Stimulated activated CD4-positive, alpha-beta T cell treated with anti-CD3 and anti-CD28 coated beads, Interleukin-15, amount 100 ng/mL, for 1 hour (primary cell): ENCODE measurements at places on chromosomes 4 and X.

- DNase-seq: no peak
Measured at GRCh38 chr4:127558489-127559407, 74.0 kb upstream of the INTU start.

DNA sequence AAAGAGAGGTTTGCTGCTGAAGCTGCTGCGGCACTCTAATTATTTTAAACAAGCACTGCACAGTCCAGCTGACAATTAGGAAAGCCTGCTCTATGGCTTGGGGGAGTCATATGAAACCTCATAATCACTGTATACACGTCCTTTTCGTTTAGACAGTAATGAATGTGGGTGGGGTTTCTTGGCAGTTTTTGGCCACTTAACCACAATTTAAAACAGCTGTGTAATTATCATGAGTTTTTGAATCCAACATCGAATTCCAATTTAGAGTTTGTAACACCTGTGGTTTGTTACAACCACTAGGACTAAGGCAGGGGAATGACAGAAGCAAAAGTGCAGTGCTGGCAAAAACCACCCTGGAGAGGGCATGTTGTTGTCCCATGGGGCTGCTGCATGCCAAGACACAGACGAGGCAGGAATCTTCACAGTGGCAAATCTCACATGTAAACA is 99.5 kb downstream of the CXXC4 start:
- no peak for DNase-seq

DNA sequence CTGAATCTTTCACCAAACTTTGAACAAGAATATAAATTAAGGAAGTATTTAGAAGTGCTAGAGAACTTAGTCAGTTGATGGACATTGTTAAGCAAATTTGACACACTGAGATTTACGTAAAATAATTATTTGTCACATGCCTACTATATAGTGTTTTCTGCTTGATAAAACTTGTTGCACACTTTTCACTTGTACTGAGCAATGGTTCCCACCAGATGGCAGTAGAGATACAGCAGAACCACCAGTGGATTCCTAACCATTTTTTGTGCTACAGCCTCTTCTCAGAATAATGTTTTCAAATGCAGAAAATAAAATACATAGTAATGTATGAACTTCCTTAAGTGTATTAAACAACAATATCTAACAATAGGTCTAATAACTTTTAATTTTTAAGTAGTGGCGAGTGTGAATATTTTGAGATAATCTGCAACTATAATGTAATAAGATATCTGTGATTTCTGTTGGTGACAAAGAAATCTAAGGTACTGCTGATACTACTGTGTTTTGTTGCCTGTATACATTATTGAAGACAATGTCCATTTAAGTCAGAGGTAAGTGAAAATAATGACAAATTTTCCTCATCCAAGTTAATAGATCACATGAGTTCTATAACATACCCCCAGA is 81.2 kb downstream of the APOOL start:
- no peak for DNase-seq

DNA sequence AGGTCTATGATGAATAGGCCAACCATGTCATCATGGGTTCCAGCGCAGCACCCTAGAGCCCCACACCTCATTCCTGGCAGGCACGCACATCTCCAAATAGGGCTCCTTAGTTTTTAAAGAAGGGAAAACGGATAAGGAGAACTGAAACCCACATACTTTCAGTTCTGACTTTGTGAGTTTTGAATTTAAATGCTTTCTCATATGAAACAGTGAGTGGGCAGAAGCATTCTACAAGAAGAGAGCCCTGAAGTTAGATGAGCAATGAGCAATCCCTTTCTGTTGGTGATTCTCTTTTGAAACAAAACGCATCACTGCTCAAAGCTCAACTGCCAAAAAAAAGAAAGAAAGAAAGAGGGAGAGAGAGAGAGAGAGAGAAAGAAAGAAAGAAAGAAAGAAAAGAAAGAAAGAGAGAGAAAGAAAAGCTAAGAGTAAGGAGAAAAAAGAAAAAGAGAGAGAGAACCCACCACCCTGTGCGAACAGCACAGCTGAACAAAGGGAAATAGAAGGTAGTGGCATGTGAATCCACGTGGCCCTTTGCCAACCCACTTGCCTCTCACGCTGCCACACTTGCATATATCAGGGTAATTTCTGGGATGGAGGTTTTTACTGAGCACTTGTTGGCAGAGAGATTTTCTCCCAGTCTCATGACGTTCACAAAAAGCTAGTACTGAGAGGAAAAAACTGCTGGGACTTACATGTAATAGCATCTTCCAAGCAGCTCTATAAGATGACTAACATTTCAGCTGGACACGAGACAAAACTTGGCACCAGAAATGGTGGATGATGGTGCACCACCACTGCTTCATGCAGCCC is 31.0 kb downstream of the TMSB4X start:
- DNase-seq: no peak

DNA sequence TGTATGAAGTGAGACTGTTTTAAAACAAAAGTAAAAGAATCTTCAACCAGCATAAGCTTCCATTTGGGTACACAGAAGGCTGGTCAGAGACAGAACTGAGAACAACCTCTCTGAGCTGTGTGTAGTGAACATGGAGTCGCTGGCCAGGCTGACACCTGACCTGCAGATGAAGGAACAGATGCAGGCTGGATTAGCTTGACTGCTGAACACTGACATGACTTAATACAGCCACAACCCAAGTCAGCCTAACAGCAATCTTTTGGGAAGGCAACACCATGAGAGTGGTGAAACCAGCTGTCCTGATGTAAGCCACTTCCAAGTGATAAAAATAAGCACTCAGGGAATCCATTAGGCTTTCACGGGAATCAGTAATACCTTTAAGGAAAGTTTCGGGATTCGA is 10.1 kb downstream of the SCARB2 start:
- DNase-seq: no peak

GRCh38 chr4:128636906-128637305 is 172.6 kb upstream of the JADE1 start:
- no peak for DNase-seq

GRCh38 chr4:138348055-138348454 is 105.9 kb upstream of the SLC7A11 start:
- DNase-seq: no peak

- DNase-seq: no peak
Measured at GRCh38 chr4:188485906-188486305, 346.7 kb downstream of the TRIML1 start.

DNA sequence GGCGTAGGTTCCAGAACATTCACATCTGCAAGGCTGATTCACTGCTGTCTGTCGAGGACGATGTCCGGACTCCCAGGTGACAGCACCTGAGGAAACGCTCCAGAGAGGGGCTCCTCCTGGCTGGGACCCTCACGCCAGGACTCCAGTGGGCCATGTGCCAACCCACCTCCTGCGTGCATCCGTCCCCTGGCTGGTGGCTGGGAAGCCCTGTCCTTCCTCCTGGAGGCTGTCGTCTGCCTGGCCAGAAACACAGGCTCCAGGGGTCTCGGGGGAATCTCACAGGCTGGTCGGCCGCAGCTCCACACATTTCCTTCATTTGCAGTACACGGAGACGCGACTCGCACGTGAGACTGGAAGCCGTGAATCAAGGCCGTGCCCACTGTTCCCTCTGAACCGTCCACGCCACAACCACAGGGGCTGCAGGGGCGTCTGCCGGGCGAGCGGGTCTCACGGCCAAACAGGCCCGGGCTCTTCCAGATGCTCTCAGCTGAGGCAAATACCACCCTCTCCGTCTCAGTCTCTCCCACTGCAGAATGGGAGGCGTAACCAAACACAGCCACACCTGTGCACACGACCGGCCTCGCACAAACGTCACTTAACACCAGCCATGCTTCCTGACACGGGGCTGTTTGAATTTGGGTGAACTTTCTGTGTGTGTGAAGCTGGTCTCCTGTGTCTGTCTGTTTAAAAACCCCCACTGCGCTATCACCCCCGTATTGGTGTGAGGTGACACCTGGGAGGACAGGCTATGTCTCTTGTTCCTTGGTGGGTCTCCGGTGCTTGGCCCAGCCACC is 38.7 kb upstream of the MXD4 start:
- DNase-seq: no peak

DNA sequence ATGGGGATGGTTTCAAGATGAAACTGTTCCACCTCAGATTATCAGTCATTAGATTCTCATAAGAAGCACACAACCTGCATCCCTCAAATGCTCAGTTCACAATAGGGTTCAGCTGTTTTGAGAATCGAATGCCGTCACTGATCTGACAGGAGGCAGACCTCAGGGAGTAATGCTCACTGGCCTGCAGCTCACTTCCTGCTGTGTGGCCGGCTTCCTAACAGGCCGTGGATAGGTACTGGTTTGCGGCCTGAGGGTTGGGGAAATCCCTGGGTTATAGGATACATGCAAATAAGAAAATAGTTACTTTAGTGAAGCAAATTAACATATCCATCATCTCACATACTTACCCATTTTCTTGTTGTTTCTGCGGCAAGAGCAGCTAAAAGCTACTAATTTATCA is 160.4 kb downstream of the MAD2L1 start:
- no peak for DNase-seq

- DNase-seq: no peak
Measured at GRCh38 chrX:45775468-45775867, 574.8 kb upstream of the DIPK2B start.

- no peak for DNase-seq
Measured at GRCh38 chr4:146368209-146368608, 153.5 kb downstream of the SLC10A7 start.

GRCh38 chrX:19683817-19684216 is 168.5 kb upstream of the MAP3K15 start:
- no peak for DNase-seq

DNA sequence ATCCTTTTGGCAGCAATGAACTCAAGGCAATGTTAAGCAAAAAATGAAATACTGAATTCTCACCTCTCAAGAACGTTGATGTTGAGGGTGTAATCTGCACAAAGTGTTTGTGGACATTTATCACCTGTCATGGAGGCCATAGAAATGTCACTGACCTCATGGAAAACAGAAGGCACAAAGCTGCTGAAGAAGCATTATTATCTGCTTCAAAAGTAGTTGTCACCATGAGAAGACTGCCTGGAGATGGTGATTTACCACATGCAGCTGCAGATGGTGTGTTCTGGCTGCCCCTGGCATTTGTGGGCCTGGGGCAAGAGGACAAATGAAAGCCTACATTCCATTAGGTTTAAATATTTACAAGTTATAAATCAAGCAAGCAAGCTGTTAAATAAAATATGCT is 116.8 kb upstream of the RPS6KA3 start:
- DNase-seq: no peak

DNA sequence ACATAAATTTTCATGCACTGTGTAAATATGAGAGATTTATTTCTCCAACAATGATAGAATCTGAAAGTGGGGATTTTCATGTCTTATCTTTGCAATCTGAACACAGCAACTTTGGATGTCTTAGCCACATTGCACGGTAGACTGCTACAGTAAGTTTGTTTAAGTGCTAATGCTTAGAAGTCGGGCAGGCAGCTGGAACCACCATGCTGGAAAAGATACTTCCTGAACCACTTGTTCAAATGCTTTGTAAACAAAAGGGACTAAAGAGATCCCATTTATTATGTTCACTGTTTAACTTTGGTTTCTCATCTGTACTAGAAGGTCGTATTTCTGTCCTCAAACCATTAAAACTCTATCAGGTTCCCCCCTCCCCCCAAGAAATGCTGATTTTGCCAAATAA is 555.9 kb upstream of the DIPK2B start:
- no peak for DNase-seq

DNA sequence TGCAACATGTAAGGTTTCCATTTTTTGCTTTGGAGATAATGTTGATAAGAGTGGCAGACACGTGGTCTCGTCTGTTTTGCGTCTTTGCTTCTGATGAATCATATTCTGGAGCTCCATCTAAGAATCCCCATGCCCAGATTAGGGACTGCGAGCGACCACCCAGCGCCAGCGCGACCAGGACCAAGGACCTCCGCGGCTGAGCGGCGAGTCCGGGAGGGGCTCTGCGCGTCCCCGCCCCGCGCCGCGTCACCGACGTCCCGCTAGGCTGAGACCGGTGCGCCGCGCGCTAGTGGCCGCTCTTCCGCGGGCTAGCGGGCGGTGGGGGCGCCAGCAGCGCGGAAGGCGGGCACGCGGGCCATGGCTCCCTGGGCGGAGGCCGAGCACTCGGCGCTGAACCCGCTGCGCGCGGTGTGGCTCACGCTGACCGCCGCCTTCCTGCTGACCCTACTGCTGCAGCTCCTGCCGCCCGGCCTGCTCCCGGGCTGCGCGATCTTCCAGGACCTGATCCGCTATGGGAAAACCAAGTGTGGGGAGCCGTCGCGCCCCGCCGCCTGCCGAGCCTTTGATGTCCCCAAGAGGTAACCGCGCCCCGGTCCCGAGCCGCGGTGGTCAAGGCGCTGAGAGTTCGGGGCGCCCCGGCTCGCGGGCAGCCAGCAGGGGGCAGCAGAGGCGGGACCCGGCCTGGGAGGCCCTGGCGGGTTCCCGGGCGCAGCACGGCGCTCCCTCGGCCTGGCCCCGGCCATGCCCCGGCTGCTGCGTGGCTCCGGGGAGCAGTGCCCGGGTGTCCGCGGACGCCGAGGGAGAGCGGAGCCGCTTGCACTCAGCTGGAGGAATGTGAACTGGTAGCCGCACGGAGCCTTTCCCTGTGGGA is at the start of gene SRD5A3:
TSS of gene SRD5A3 (plus strand) at position 263 of the 871 bp plus-strand sequence. CDS start at position 358, 95 bp downstream.
- DNase-seq: peak; percentile 82

DNA sequence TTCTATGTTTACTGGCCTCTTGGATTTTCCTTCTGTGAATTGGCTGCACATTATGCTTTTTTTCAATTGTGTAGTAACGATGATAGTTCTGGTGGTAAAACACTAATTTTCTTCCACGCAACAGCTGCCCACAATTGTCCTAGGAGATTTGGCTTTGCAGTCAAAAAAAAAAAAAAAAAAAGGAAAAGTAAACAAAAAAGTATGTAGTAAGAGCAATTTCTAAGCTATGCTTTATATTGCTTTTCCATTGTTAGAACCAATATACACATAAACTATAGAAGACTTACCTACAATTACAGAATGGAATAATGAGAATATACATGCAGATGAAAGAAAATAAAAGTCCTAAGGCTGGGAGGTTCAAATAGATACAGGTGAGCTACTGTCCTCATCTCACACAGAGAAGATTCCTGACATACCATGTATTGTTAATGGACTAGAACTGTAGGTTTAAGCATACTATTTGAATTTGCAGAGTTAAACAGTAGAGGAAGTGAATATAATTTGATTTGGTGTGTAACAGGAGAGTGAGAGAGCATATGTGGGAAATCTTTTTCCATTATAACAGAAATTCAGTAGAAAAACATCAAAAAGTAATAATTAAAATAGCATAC is 976.2 kb downstream of the RAB28 start:
- no peak for DNase-seq

DNA sequence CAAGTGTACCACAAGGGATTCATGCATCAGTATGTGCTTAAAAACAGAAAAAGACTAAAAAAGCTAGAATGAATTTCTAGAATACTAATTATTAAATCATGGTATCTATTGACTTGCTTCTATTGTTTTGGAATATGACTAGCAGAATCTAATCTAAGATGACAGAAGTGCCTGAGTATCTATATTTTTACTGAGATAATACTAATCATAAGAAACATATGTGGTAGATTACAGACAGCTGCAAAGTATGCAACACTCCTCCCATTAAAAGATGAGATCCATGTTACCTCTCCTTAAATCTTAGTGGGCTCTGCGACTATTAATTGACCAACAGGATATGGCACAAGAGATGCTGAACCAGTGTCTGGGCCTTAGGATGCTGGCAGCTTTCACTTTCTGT is 89.4 kb downstream of the COL25A1 start:
- DNase-seq: no peak

GRCh38 chr4:138222046-138222445 is 20.1 kb downstream of the SLC7A11 start:
- no peak for DNase-seq
